Thymus (tissue), 14 donors: ENCODE measurements at places on chromosomes 5 and 9. TPM values are rescaled to one million over a fixed set of nuclear protein-coding genes. Genes with fewer than 3 reads are reported as not detected.

Gene TEX48
- 0.07 TPM for polyA plus RNA-seq

Gene FST
- 7.2 TPM for polyA plus RNA-seq

GRCh38 chr9:136400038-136400834 lies at the start of gene SNAPC4:
SNAPC4 (minus strand) TSS chr9:136400170; CDS start chr9:136398428, 1,742 bp downstream.
- peaks cover 52% of the 10 kb centered on the region for H3K36me3 ChIP-seq
- no peak within 1 kb of the TSS for H3K27ac ChIP-seq
- DNase-seq, result peak; percentile 75
- peaks cover 24% of the 10 kb centered on the region for H3K4me1 ChIP-seq

Gene EIF4E1B
- polyA plus RNA-seq, result 0.05 TPM

- DNase-seq, result no peak
- no peaks in the 10 kb centered on the region for H3K27me3 ChIP-seq
- H3K4me3 ChIP-seq, result no peak overlapping the region
- peaks cover 20% of the 10 kb centered on the region for H3K4me1 ChIP-seq
- H3K36me3 ChIP-seq, result peaks cover 48% of the 10 kb centered on the region
Observed at GRCh38 chr9:128887914-128888350, 6.0 kb downstream of the LRRC8A start.

DNA sequence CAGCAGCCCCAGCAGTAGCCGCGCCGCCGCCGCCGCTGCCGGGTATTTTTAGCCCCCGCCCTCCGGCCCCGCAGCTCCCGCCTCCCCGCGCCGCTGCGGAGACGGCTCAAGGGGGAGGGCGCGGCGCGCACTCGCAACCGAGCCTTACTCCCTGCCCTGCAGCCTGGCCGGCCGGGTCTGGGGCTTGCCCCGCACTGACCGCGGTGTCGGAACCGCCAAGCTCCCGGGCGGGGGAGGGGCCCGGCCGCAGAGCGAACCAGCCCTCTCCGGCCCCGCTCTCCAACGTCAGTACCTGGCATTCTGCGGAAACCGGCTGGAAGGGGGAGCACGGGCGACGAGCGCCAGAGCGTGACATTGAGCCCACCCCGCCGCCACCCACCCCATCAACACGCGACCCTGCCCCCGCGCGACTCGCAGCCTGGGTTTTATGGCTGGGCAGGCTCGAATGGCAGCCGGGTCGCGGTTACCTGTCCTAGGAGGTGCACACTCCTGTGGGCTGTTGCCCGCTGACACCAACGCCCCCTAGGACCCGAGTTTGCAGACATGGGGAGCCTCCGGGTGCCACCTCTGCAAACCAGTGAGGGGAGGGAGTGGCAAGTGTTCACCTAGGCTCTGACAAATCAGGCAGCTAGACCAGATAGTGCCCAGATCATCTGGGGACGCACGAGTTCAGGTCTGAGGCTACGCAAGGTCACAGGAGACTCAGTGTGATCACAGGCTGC lies at the start of gene ACSL6:
Gene ACSL6 (minus strand): TSS at position 37 of the 722 bp plus-strand sequence. CDS start 105 bp downstream, outside the sequence.
- peaks cover 5% of the 10 kb centered on the region for H3K27me3 ChIP-seq
- H3K36me3 ChIP-seq, result no peaks in the 10 kb centered on the region
- peak within 1 kb of the TSS; percentile 47 for H3K4me3 ChIP-seq
- H3K4me1 ChIP-seq, result peaks cover 36% of the 10 kb centered on the region
- DNase-seq, result no peak

DNA sequence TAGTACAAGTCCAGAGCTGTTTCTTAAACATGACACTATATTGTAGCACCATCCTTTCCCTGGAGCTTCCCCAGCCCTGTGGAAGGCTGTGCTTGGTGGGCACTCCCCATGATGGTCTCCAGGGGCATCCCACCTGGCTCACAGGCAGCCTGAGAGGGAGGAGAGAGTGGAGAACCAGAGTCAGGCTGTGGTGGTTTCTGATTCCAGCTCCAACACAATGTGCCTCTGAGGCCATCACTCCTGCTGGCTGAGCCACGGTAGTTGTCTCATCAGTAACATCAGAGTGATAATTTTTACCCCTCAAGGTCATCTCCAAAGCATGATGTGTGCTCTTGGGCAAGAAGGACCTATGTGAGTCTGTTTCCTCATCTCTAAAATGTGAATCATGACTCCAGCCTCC lies 398.0 kb downstream of the CDK5RAP2 start:
- no peaks in the 10 kb centered on the region for H3K36me3 ChIP-seq
- no peak overlapping the region for H3K4me3 ChIP-seq
- no peaks in the 10 kb centered on the region for H3K4me1 ChIP-seq
- no peak for DNase-seq

DNA sequence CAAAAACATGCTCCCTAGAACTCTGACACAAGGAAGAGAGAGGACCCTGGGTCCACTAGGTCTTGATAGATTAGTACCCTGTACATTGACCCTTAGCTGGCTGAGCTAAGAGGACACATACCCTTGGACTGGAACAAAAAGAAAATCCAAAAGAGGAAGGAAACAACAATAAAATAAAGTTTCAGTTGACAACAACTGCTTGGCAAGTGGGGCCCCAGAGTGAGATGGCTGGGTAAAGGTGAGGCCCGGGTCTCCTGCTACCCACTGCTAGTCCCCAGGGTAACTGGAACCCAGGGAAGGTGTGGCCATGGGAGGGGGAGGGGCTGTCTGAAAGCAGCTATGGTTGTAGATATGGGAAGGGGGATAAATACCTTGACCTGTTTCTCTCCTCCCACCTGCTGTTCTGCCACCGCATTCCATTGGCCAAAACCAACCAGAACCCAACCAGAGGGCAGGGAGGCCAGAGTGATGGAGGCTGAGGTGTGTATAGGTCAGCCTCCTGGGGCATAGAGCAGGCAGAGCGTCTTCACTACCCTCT lies 11.7 kb downstream of the TAL2 start:
- H3K27ac ChIP-seq, result no peak overlapping the region
- H3K4me3 ChIP-seq, result no peak overlapping the region
- H3K36me3 ChIP-seq, result no peaks in the 10 kb centered on the region

DNA sequence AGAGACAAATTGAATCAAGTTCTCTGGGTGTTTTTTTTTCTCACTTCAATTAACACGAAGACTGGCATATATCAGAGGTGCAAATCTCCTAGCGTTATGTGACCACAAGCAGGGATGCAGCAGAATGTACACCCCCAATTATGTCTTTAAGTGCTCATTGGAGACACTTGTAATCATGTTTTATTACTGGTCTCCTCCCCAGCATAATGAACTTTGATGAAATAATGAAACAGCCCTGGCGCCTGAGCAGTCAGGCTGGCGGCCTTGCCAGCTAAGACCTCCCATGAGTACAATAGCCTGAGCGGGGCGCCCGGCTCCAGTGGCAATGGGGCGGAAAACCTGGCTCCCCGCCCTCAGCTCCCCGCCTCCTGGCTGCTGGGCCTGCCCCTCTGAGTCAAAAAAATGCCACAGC lies 209.4 kb upstream of the MSX2 start:
- no peak overlapping the region for H3K27ac ChIP-seq
- no peak for DNase-seq
- H3K27me3 ChIP-seq, result no peaks in the 10 kb centered on the region
- no peaks in the 10 kb centered on the region for H3K36me3 ChIP-seq
- no peak overlapping the region for H3K4me3 ChIP-seq
